ENCODE measurements at places on chromosomes 5 and 9.

DNA sequence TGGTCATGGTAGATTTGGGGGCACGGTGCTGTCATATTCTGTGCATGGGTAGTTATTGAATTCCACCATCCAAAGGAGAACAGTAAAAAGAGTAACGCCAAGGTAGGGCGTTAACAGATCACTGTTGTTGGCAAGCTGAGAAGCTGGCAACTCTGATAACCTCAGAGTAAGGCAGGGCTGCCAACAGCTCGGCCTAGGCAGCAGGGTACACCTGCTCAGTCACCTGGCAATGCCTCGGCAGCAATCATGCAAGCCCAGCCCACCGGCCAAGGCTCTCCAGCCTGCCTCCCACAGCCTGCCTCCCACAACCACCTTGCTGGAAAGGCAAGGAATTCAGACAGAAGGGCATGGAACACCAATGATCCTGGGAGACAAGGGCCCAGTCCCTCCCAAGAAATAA, 63.9 kb downstream of the KLHL3 start:
- no peak for DNase-seq

DNA sequence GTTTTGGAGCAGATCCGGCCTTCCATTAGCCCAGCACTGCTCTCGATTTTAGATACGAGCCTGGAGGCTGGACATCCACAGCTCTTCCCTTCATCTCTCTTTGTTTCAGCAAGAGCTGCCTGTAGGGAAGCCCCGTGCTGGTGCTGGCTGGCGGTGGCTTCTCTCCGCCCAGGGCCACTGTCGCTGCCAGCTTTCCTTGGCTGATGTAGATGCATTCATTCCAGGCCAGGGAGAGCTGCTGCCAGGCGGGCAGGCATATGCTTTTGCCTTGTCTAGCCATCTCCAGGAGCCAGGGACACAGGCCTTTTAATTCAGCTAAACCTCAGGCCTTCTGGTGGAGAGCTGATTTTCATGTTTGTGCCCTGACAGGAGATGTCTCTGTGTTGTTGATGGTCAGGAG, 409.3 kb upstream of the CLINT1 start:
- DNase-seq, result no peak

- DNase-seq, result peak; percentile 53
Observed at GRCh38 chr5:168592014-168592368, 12.8 kb upstream of the PANK3 start.

DNA sequence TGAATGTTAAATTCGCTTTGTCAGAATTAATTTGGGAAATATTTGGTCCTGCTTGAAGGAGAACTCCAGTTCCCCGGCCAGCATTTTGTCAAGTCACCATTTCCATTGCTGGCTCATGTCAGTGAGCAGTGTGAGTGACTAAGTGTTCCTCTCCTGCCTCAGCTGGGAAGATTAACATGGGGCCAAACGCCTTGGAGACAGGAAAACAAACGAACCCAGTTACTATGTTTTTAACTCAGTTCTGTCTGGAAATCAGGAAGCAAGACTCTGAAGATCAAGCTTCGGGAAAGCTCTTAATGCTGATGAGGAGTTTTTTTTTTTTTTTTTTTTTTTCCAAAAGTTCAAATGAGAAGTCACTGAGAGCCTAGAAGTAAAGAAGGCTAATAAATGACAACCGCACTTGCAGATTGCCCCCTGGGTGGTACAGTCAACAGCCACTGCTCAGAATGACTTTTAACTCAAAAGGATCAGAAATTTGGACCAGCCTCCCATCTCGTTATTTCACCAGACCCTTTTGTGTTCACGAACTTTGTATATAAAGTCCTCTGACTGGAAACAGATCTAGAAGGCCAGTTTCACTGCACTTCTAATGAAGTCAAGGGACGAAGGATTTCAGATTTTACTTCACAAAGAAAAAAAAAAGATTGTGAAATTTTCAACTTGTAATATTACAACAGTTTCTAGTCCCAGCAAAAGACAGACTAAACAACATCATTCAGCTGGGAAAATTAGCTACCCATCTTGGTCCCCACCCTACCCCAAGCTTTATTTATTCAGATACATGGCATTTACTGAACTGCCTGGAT, 121.3 kb downstream of the LHFPL2 start:
- DNase-seq, result peak; percentile 90

- no peak for DNase-seq
Observed at GRCh38 chr5:134590992-134591659, 41.5 kb downstream of the SAR1B start.

GRCh38 chr5:68431601-68432337, 216.2 kb downstream of the PIK3R1 start:
- DNase-seq, result no peak

DNA sequence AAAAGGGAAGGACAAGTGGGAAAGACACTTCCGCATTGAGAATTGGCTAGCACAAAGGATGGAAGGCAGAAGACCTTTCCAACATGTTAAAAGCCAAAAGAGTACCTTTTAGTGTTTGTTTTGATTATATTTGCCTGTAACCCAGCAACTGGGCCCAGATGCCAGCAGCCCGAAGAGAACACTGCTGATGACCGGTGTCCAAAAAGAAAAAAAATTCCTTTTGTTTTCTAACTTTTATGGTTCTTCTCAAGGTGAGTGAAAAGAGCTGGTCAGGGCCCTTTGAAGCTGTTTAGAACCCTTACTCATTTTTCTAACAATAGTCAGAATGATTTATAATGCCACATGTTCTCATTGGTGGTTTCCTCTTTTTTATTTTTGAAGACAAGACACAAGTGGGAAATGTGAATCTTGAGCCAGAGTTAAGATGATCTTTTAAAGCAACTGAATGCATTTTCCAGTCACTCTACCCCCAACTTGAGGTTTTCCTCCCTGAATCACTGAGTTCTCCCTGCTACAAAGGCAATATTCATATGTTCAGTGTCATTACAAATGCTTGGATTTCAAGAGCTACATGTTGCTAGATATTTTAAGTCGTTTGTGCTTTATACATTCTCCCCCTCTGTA, 32.3 kb upstream of the ZNF462 start:
- no peak for DNase-seq

DNA sequence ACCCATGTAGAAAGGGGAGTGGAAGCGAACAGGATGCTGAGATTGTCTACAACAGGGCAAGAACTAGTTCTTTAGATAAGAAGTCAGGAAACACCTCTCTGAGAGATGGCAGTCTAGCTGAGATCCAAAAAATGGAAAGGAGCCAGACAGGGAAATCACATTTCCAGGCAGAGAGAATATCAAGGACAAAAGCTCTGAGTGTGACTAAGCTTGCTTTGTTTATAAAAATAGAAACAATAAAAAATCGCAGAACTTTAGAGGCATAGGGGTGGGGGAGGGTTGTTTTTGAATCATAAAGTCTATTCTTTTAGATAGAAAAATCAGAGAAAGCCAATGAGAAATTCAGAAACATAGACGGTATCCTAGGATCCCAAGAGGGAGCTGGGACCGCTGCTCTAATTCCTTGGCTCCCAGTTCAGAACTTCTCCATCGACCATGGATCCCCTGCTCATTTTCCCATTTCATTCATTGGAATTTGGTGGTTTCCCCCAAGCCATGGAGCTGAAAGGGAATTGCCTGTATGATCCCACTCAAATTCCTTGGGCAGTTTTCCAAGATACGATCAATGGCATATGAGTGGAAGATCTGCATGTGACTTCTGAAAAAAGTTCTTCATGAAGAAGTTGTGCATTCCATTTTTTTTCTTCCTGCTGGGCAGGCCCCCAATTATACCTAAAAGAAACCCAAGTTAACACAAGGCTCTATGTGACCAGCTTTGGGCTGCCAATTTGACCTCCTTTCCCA, 182.0 kb downstream of the GRIA1 start:
- no peak for DNase-seq

DNA sequence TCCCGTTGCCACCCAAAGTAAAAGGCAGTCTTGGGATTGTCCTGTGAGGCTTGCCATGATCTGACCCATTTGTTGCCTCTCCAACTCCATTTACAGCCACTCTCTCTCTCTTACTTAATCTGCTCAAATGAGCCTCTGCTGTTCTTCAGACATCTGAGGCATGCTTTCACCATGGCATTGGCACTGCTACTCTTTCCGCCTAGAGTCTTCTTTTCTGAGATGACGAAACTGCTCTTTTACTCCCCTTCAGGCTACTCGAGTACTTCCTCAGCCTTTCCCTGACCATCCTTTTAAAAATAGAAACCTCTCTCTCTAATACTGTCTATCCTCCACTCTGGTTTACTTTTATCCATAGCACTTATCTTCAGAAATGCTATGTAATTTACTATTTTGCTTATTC, 9.0 kb downstream of the FOCAD start:
- peak; percentile 63 for DNase-seq

DNA sequence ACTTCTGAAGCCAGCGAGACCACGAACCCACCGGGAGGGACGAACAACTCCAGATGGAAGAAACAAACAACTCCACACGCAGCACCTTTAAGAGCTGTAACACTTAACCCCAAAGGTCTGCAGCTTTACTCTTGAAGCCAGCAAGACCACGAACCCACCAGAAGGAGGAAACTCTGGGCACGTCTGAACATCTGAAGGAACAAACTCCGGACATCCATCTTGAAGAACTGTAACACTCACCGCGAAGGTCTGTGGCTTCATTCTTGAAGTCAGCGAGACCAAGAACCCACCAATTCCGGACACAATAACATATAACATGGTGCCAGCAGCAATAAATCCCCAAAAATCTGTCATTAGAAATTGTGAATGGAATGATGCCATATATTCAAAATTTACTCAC, 180.9 kb downstream of the TLE1 start:
- no peak for DNase-seq

DNA sequence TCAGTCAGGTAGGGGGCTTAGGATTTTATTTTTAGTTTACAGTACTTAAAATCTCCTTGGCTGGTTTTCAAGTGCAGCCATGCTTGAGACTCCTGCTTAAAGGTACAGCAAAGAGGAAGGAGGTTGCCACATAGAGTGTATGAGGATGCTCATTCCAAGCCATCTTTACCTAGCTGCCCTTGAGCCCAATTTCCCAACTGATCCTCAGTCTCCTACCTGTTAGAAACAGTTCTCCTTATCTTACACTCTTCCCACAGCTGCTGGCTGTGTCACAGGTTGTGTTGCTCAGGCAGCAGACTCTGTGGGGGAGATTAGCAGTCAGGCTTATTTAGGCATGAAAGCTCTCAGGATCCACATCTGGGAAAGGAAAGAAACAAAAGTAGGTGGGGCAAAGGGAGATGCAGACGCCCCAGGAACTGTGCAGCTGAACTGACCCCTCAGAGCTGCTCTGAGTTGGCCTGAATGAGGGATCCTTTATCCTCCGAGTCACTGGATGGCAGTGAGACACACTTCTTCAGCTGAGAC, 95.1 kb downstream of the NMUR2 start:
- DNase-seq, result no peak

GRCh38 chr5:10860645-10861422, 99.8 kb upstream of the DAP start:
- no peak for DNase-seq

GRCh38 chr5:175538576-175538975, 60.2 kb downstream of the SFXN1 start:
- no peak for DNase-seq

DNA sequence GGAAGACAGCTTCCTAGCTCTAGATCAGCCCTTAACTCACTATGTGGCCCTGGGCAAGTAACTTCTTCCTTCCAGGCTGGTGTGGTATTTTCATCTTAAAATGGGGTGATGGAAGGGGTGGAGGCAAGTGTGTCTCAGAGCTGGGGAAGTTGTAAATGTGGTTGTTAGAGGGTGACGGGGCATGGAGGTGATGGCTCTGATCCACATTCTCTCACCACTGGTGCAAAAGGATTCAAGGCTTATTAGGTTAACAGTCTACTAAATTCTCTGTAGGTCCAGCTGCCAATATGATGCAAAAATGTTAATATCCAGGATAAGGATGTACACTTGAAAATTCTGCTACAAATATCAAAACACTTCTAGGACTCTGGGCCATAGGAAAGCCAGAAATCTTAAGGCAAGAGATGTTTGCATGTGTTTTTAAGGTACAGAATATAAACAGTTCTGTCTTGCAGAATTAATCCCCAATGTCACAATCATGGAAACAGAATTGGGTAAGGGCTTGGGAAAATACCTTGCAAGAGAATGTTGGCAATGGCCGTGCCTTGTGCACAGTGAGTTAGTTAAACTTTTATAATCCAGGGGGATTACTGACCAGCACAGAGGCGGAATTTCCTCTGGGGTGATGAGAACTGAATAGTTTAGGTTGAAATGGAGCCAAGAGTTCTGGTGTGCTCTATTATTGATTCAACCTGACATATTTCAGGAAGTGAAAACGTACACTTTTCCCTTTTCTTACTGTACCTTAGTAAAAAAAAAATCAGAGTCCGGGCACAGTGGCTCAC, 19.8 kb downstream of the TNFSF15 start:
- DNase-seq, result peak; percentile 66

DNA sequence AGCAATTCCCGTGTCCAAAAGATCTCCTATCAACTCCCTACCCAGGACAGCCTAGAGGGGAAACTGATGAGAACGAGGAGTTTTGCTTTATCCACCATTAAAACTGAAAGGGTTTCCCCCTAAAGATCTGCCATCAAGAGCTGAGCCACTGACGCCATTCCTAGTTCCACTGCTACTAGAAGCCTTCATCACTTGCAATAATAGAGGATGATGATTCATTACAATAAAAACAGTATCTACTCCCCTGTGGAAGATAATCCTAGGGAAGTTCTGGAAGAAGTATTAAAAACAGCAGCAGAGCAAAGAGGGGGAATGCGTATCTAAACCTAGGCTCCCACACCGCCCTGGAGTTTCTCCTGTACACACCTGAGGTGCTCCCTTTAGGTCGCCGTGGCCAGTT, 394.5 kb downstream of the BNC2 start:
- no peak for DNase-seq

DNA sequence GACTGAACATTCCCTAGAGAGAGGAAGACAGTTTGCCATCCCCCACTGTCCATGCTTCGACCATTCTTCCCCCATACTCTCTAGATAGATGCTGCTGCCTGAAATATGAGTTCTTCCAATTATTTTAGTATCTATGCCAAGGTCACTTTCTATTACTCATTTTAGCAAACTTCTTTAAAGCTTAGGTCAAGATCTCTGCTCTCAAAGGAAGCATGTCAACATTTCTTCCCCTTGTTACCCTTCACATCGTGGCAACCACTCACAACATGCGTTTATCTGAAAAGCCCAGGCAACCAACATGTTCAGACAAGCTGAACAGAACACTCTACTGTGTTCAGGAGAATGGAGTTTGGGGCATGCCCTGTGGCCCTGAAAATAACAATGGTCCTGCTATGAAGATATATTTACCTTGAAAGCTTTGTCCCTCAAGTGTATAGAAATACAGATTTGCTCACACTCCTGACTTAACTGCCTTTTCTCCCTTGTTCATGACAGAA, 138.4 kb upstream of the KIF2A start:
- no peak for DNase-seq

GRCh38 chr9:77211561-77211960, 34.2 kb downstream of the VPS13A start:
- no peak for DNase-seq

Measured in fibroblast of gingiva (primary cell).